NCI-H510A treated with DMSO at 0.1 percent for 48 hours (cell line): ENCODE measurements at places on chromosomes 2 and 18.

GRCh38 chr2:237572742-237573101, 6.3 kb downstream of the PRLH start:
- no peak for DNase-seq

- no peak for DNase-seq
Observed at GRCh38 chr2:200484934-200485333, 24.9 kb downstream of the KCTD18 start.

GRCh38 chr18:59834267-59834666, 65.5 kb upstream of the PMAIP1 start:
- DNase-seq: no peak

DNA sequence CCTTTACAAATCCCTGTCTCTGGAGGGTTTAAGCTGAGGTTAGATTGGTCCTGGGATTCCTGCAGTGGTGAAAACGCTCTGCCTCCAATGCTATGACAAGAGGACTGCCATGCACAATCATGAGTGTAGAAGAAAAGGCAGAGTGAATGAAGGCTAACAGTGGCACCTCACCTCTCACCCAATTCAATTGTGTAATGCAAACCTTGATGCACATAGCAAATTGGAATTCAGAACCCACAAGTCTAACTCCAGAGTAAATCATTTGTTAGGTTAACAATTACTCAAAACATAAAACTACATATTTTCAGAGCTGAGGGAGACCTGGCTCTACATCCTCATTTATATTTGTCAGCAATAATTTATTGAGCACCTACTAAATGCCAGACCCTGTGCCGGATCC, 1.8 kb downstream of the TGFBRAP1 start:
- DNase-seq: no peak

DNA sequence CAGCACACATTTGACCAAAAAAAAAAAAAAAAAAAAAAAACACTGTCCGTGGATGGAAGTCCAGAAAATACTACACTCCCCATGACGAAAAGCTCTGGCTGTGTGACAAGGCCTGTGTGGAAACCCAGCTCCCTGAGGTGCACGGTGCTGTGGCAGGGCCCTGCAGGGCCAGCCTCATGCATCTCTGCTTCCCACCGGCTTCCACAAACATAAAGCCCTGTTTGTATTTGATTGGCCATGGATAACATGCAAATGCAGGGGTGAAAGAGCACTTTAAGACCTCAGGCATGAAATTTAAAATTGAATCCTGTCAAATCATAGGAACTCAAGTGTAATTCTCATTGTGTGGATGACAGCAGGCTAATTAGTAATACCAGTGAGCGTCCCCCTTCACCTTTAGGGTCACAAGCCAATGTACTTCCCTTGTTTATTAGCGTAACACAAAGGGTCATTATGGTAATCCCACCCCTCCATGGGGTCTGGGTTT, 757.2 kb downstream of the GALR1 start:
- no peak for DNase-seq

GRCh38 chr2:111896024-111896423, 2.4 kb upstream of the MERTK start:
- DNase-seq: no peak

- DNase-seq: no peak
Observed at GRCh38 chr2:109266496-109266895, 137.5 kb downstream of the SH3RF3 start.

GRCh38 chr18:43751835-43752234, 474.5 kb upstream of the SYT4 start:
- no peak for DNase-seq

- no peak for DNase-seq
Observed at GRCh38 chr2:3146175-3146574, 231.4 kb downstream of the EIPR1 start.

GRCh38 chr18:48934723-48935432, 15.9 kb downstream of the SMAD7 start:
- no peak for DNase-seq

DNA sequence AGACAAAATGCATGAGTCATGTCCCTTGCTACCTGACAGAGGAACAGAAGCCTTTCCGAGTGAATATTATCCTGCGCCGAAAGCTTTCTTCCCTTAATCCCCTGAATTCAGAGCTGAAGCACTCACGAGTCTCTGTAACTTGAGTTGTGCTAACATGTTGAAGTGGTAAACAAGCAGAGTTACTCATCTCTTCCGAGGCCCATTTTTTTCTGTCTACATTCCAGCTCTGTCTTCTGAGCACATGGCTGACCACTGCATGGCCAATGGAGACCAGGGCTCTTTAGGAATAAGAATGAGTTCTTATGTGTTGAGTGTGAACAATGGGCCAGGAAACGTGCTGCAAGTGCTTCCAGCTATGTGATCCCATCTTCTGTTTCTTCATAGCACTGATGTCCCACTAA, 73.1 kb upstream of the PID1 start:
- DNase-seq: peak; percentile 78

DNA sequence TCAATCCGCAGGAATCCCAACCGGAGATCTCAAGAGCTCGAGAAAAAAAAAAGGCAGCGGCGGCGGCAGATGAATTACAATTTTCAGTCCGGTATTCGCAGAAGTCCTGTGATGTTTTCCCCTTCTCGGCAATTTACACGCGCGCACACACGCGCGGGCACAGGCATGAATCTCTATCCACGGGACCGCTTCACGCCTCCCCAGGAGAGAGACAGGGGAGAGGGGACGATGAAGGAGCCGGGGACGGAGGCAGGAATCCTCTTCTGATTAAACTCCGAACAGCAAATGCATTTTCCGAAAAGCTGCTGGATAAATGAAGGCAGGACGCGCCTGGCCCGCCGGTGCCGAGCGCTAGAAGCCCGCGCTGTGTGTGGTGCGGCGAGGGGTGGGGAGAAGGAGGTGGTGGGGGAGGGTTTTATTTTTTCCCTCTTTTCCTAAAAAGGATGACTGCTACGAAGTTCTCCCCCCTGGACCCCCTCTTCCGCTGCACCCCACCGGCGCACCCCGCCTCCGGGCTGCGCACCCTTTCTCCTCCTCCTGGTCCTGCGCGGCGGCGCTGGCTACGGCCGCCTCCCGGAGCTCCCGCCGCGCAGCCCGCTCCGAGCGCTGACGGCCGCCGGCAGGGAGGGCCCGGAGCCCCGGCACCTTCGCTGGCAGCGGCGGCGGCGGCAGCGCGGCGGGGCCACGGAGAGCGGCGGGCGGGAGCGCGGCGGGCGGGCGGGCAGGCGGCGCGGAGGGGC, at the start of gene BCL2:
Gene BCL2 (minus strand): TSS at position 387 of the 740 bp plus-strand sequence.
- DNase-seq: peak; percentile 67

DNA sequence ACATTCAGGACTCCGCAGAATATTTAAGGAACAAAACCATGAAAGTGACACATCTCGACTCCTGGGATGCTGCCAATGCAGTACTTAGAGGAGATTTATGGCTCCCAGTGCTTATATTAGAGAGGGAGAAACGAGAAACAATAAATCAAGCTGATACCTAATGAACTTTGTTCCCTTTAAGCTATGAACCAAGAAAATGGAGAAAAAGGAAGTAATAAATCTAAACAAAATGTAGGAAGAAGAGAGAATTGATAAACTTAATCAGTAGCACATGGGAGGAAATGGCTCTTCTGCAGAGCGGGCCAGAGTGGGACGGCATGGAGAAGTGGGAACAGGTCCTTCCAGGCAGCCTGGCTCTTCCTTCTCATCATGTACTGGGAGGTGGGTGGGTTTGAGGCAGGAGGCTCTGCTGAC, 42.7 kb downstream of the NPPC start:
- DNase-seq: peak; percentile 91

- no peak for DNase-seq
Observed at GRCh38 chr18:70280007-70280925, 8.6 kb upstream of the SOCS6 start.

DNA sequence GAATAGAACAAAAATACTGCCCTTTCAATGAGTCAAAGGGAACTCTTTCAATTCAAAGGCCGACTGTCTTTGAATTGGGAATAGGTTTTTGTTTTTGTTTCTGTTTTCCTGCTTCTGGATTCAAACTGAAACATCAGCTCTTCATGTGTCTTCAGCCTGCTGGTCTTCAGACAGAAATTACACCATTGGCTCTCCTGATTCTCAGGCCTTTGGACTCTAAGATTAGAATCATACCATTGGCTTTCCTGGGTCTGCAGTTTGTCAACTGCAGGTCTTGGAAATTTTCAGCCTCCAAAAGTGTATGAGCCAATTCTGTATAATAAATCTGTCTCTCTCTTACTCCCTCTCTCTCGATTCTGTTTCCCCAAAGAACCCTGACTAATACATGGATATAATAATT, 31.1 kb downstream of the CTLA4 start:
- no peak for DNase-seq

DNA sequence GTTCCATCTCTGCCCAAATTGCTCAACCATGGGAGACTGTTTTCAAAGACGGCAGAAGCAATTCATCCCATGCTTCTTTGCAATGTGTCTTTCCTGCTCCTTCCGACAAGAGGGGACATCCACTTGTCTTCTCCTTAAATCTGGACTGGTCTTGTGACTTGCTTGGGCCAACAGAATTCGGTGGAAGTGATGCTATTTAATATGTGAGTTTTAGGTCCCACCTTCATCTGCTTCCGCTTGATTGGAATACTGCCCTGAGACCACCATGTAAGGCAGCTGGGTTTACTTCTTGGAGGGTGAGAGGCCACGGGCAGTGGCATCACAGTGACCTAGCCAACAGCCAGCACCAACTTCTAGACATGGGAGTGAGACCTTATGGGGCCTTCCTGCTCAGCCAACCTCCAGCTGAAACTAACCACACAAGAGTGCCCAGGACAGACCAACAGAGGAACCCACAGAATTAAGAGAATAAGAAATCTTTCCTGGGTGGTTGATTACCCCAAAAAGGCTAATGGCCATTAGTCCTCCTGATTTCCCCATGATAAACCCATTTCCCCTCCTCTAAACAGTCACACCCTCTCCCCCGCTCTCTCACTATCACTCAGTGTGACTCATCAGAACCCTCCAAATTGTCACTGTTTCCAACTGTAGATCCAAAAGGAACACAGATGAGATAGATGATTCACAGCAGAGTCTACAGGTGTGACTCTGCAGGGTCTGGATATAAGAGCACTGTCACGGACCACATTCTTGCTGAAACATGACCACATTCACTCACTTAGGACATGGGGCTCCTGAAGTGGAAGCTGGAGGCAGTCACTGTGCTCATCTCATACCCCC, 16.2 kb upstream of the RHOB start:
- no peak for DNase-seq

- no peak for DNase-seq
Observed at GRCh38 chr2:207481924-207482323, 47.8 kb upstream of the CREB1 start.

- DNase-seq: no peak
Observed at GRCh38 chr2:24986372-24986771, 14.6 kb upstream of the DNAJC27 start.

GRCh38 chr18:11526675-11527074, 82.7 kb upstream of the SLC35G4 start:
- DNase-seq: no peak

DNA sequence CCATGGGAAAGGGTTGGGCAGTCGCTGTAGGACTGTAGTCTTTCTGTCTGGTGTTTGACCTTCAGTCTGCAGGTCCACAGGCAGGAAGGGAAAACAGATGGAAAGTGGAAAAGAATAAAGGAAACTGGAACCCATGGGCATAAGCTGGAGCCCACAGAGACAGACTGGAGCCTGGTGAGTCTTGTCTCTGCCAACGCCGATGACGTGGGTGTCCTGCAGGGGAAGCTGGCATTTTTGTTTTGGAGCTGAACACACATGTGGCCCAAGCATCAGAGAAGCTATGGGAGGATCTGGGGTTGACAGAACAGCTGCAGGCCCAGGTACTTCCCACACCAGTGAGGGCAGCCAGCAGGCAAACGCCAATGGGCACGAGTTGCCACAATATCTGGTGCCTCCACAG, 28.2 kb upstream of the SOCS6 start:
- DNase-seq: no peak

GRCh38 chr2:26561918-26562810, 79.0 kb downstream of the CIB4 start:
- peak; percentile 74 for DNase-seq

DNA sequence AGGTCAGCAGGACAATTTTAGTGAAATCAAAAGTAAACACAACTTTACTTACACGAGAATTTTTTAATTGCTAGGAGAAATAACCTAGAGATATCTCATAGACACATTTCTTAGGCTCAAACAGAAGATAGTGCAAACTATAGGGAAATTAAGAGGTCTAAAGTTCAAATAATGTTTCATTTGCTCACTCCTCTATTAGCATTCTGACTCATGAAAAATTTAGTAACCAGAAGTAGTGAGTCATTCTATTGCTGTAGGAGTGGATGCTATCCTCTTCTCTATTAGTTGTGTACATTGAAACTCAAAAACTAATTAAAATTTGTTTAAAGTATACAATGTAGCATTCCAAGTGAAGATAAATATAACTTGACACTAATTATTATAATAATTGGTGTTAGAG, 908.3 kb upstream of the TMEFF2 start:
- DNase-seq: no peak

DNA sequence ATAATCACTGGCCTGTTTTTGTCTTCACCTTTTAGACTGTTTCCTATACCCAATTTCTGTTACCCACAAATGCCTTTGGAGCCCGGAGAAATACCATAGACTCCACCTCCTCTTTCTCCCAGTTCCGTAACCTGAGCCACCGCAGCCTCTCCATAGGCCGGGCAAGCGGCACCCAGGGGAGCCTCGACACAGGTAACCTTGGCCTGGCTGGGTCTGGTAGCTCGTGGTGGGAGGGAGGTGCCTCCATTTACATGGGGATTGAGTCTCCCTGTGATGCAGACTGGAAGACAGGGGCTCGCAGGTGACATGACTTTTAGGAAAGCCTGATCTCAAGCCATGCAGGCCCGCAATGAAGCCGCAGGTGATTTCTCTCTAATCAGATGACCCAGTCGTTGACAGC, 100.6 kb downstream of the CABLES1 start:
- DNase-seq: peak; percentile 33
